WERI-Rb-1 (cell line): ENCODE measurements at places on chromosomes 3 and 15.
A peak's percentile ranks its signal among the peaks of the same experiment; 100 is the strongest.

DNA sequence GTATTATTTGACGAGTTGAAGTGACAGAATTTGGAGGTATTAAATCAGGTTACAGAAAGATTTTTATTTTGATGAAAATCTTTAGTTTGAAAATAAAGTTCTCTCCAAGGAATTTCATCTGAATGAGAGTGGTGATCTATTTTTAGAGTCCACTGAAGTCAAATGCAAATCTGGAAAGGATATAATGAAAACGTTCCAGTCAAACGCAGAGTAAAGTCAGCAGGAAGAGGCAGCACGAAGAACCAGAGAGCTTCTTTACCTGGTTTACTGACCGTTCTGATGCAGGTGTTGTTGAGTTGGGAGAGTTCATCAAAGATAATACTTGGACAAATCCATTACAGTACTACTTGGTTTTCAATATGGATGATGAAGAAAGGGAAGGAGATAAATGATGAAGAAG, 8.7 kb downstream of the P2RY14 start:
- no peak for DNase-seq

- DNase-seq = no peak
These were observed 90.5 kb upstream of the HERC1 start for GRCh38 chr15:63923993-63924950.

GRCh38 chr3:168025076-168025475, 70.6 kb downstream of the GOLIM4 start:
- DNase-seq = no peak

DNA sequence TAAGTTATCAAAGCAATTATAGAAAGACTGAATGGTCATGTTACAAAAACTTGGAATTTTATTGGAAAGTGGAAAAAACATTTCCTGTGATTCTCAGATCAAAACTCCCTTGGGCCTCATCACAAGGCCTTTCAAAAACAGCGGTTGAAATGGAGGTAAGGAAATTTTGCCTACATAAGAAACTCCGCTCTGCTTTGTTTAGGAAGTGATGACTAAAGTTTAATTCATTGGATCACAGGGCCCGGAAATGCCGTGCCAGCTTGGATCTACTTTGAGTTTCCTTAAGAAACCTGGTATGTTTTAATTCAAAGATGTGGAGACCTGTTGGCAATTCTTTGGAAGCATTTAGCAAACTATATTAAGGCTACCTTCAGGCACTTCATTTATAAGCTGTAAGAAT, 143.9 kb upstream of the MME start:
- no peak for DNase-seq

- DNase-seq = peak; percentile 55
These were observed 18.9 kb upstream of the CSPG4 start for GRCh38 chr15:75731248-75732151.

- DNase-seq = no peak
These were observed 159.5 kb downstream of the C3orf70 start for GRCh38 chr3:184993394-184993793.

- DNase-seq = no peak
These were observed 66.7 kb downstream of the TRAK1 start for GRCh38 chr3:42157540-42158538.

DNA sequence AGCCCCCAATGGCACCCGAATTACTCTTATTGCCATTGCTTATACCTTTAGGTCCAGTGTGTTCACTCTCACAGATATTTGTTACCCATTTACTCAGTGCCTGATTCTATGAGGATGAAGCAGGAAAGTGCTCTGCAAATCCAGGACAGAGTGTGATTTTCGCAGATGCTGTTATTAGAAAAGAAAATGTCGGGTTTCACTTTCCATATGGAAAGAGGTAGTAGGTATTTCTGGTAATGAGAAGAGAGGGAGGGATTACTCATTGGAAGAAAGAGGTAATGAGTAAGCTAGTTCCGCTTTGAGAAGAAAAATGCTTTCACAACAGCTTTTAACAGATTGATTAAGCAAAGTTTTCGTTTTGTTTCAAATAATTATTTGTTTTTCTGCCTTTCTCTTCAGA, 336.3 kb upstream of the CFAP20DC start:
- DNase-seq = no peak

GRCh38 chr15:90588427-90588826, 58.7 kb downstream of the CRTC3 start:
- peak; percentile 23 for DNase-seq

GRCh38 chr3:153970741-153971347, 150.3 kb upstream of the ARHGEF26 start:
- DNase-seq = no peak

DNA sequence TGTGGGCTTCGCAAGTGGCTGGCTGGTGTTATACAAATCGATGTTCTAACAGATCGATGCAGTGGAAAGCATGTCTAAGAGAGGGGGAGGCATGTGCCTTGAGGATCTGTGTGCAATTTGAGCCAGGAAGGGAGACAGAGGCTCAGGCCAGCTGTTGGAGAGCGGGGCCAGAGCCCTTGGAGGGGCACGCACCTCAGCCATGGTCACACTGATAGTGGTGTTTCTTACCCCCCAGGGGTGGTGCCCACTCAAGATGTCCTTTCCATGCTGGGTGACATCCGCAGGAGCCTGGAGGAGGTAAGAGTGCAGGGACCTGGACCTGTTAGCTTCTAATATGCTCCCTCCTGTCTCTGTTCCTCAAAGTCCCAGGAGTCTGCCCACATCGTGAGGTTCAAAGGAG, 3.8 kb upstream of the ABTB1 start:
- no peak for DNase-seq

DNA sequence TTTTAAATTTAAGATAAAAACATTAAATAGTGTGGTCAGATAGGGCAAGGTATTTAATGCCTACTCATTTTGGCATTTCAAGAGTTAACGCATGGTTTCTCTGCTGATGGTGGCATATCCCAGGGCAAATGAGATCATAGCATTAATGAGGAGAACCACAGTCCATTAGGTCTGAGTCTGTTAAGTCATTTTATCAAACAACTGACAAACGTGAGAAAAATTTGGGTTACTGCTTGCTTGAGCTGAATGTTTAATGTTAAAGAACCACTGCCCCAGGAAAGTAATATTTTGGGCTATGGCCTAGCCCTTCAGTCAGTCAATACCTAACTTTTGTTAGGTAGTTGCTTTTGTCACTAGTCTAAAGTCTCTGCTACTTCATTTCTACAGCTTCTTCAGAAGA, 37.9 kb upstream of the SLC2A2 start:
- DNase-seq = no peak

DNA sequence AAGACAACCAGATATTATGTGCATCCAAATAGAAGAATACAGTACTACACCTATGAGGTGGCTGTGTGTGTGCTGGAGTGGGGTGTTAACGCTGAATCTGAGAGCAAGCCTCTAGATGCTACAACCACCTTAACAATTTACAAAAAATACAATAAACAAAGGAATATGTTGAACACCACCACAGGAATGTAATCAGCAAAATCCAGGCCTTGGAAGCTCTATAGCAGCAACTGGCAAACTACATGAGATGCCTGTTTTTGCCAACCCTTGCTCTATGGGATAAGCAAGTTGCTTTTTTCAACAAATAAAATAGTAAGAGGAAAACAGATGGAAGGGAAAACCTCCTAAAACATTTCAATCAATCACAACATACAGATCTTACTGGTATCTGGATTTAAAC, 23.9 kb downstream of the SLTM start:
- DNase-seq = no peak

DNA sequence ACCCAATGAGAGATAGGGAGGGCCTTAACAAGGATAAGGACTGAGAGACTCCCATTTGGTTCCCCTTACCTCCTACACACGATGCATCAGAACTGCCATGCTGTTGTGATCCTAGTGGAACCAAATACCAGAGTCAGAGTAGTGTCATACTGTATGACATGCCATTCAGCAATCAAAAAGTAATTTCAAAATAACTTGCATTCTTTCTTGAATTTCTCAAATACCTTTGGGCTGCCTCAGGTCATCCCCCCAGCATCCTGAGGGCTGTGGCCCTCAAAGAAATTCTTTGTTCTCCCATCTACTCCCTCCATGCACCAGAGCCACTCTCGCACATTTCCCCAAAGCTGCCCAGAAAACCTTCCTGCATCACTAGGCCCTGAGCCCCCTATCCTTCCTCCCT, 68.9 kb upstream of the PPP2R3A start:
- no peak for DNase-seq

GRCh38 chr3:107589454-107589853, 66.7 kb downstream of the BBX start:
- DNase-seq = no peak

DNA sequence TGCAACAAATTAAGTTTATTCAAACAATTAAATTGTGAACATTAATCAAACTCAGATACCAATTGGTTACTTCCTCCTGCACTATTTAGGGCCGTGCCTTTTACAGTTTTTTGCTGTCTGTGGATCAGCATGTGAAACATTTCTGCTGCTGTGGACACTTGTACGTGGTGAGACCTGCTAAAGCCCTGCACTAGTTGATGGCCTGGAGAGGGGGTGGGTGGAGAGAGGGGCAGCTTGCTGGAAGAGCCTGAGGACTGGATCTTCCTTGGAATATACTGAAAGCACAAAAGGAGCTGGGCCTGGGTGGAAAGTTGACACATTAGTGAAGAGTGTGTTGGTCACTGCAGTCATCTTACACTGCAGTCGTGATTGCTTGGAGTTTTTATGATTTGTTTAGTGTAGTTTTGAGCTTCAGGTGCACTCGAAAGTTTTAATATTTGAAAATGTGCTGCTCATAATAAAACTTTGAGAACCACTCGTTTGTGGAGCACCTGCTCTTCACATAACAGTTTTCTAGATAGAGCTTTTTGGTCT, 11.4 kb downstream of the PLCL2 start:
- no peak for DNase-seq

- DNase-seq = no peak
These were observed 40.4 kb downstream of the BHLHE40 start for GRCh38 chr3:5019411-5020241.

DNA sequence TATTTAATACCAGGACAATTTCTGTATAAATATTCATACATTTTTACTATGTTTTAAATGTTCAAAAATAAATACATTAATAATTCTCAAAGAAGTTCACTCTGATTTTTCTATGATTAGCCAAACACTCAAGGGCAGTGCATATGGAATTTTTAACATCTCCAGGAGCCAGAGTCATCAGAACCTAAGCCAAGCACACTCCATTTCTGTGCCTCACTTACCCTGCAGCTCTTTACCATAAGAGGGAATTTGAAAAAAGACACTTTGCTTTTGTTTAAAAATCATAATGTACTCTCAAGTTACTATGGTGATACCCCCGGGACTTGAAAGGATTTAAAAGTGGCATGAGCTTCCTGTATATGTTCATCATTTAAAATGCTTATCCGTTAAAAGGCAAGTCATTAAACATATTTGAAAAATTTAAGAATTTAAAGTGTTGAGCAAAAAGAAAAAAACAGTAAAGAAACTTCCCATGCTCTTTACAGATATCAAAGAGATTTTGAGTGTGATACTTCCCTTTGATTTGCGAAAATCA, 747.4 kb upstream of the NECTIN3 start:
- no peak for DNase-seq

- DNase-seq = no peak
These were observed 30.2 kb downstream of the ZXDC start for GRCh38 chr3:126445506-126445905.

GRCh38 chr3:141610939-141611338, 124.1 kb downstream of the RASA2 start:
- no peak for DNase-seq

DNA sequence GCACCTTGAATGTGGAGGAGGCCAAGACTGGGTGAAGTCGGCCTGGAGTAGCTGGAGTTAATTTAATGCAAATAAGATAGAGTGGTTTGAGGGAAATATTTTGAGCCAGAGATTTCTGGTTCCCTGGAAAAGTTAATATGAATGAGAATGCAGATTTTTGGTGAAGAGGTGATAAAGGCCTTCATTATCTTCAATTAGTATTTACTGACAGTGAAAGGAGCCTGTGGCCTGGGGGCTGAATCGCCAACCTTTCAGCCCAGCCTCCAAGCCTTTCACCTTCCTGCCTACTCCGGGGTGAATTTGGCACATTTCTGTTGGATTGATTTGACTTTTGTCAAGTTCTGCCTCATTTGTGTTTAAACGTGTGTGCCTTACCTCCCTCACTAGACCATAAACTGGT, 147.8 kb downstream of the SOX2 start:
- DNase-seq = no peak

DNA sequence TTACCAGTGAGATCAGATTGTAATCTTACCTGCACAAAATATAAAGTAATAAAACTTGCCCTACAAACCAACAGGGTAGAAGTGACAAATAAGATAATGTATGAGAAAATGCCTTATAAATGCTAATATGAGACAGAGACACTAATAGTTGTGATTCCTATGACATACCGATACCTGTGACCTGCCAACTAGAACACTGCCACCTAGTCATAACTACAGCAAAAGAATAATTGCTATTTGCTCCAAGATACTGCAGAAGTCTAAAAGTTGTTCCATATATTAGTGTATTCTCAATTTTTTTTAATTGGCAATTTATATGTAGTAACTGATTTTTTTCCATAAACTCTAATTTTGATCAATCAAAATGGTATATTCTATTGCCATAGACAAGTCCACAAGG, 25.3 kb upstream of the GP5 start:
- no peak for DNase-seq

DNA sequence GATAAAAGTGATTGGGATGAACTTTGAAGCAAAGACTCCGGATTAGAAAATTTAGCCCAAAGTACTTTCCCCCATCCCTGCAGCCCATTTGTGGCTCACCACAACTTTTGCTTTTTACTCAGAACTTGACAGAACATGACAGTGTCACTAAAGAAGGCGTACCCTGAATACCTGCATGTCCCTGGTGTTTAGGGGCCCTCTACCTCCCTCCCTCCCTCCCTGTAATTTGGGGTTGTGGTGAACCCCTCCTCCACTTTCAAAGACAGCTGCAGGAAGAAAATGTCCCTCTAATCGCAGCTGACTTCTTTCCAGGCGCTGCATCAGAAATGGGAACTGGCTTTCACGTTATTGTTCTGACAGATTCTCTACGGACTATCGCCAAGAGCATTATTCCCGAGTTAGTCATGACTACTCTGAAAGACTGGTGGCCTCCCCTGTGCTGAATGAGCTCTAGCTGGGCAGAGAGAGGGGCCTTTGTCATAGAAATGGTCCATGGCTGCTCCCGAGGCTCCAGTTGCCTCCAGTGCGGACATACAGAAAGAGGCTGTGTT, 93.2 kb upstream of the ARHGEF3 start:
- DNase-seq = no peak
